Activated CD4-positive, alpha-beta T cell treated with anti-CD3 and anti-CD28 coated beads, Interleukin-2, amount 10 ng/mL, durations not matched to agents 24 days and 14 days (primary cell): ENCODE measurements at places on chromosomes 16 and 17.
A peak's percentile ranks its signal among the peaks of the same experiment; 100 is the strongest.

DNA sequence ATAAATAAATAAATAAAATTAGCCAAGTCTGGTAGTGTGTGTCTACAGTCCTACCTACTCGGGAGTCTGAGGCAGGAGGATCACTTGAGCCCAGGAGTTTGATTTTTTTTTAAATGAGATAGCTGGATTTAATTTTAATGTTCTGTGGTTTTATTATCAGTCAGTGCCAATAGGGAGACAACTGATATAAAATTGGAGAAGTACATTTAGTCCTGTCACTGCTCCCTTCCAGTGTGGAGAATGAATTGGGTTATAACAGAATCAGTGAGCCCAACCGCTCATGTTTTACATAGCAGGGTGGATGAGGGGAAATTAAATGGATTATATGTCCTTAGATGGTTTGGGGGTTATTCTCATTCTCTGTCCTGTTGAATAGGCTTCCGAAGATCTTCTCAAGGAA is 6.2 kb downstream of the NME1 start:
- DNase-seq = no peak

- DNase-seq = no peak
Measured at GRCh38 chr17:60396412-60396811, 4.5 kb upstream of the USP32 start.

GRCh38 chr16:59342669-59343068 is 608.6 kb upstream of the GOT2 start:
- DNase-seq = no peak

- peak; percentile 77 for DNase-seq
Measured at GRCh38 chr17:8393470-8394231, 4.0 kb downstream of the RNF222 start.

DNA sequence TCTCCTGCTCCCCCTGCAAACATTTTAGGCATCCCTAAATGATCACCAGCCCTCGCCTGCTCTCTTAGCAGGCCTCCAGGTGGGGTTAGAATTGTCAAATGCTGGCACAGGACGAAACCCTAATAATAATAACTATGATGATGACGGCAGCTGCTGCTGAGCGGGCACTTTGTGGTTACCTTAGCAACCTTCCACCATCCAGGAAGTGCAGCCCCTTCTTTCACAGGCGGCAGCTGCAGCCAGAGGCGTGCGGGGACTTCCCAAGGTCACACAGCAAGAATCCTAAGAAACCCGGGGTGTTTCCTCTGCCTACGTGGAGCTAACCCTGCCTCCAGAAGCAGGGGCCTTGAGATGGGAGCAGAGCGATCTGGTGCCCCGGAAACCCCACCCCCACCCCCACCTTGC is 22.4 kb upstream of the EIF1 start:
- DNase-seq = peak; percentile 90

DNA sequence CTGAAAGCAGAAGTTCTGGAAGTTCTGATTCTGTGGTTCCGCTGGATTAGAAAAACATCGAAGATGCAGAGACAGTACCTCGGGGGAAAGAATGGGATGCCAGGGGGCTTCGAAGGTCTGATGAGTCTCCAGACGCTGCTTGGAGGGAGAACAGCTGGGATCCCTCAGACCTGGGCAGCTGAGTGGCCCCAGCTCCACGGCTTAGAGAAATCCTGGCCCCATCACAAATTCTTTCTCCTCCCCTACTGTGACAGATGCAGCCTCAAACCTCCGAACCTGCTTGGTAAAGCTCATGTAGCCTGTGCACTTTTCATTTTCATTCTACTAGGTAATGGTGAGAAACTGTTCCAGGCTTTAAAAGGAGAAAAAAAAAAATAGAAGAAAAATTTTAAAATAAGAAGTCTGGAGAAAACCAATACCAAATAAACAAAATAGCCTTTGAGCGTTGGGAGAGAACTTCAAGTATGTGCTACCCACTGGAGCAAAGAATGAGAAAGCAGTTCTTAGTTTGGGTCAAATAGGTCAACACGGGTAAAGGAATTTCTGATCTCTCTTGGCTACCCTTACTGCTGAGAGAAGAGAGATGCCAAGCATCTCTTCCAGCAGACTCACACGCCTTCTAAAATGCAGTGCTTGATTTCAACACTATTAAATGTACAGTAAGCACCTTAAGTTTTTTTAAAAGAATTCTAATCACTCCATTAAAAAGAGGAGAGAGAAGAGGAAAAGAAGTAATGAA is 19.9 kb downstream of the MAF start:
- no peak for DNase-seq

- peak; percentile 70 for DNase-seq
Measured at GRCh38 chr17:83198366-83199341, 119.2 kb downstream of the METRNL start.

- DNase-seq = no peak
Measured at GRCh38 chr16:60299241-60299776, 1565.2 kb upstream of the GOT2 start.

GRCh38 chr16:47626246-47626645 is 165.1 kb downstream of the PHKB start:
- no peak for DNase-seq

- no peak for DNase-seq
Measured at GRCh38 chr17:79504181-79504605, 106.7 kb downstream of the RBFOX3 start.

DNA sequence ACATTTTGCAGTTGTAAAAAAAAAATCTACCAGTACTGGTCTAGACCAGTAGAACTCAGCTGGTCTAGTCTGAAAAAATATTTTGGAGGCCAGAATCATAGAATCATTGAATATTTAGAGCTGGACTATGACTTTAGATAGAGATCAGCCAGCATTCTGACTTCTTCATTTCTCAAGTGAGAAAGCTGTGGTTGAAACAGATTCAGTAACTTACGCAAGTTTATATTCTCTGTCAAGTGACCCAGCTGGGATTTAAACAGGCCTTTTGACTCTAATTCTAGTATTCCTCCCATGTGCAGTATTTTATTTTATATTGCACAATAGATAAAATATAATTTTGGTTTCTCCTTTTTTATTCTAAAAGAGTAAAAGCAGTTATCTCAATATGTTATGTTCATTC is 4.9 kb downstream of the TNRC6A start:
- no peak for DNase-seq

DNA sequence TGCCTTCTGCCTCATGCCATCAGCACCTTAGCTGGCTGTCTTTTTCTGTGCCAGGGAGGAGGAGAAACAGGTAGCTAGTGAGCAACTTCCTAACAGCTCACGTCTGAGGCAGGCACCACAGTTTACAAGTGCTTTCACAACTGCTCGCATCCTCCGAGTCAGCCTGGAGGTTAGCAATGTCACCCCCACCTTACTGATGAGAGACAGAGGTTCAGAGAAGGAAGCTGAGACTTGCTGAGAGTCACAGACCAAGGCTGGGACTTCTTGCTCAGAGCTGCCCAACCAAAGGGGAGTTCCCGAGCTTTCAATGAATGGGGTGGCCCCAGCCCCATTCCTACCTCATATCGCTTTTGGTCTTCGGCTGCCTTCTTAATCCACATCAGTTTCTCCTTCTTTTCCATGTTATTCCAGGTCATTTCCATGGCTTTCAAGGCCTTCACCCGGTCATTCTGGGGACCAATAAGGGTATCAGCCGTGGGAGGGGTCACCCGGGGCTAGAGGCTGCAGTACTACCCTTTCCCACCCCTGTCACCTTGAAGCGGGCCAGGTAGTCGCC is 9.6 kb downstream of the UBTF start:
- DNase-seq = peak; percentile 75

DNA sequence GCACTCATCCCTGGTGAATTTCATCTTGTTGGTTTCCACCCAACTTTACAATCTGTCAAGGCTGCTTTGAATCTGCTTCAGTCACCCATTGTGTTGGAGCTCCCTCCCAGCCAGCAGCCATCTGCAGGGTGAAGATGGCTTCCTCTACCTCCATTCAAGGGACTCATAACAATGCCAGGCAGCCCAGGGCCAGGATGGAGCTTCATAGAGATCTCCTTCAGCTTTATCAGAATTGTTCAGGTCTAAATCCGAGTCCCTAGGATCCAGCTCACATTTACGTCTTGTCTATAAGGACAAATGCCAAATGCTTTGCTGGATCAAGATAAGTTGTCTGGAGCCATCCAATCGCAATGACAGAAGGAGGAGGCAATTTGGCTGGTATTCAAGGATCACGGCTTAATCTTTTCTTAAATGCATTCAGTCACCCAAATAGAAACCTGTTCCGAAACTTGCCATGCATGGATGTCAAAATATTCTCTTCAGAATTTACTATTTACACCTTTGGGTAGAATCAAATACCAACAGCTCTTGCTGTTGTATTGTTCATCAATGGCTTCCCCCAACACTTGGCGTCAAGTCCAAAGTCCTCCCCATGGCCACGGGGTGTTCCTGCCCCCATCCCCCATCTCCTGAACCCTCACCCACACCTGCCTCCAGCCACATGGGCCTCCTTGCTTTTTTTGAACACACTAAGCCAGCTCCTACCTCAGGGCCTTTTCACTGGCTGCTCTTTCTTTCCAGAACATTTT is 3.8 kb upstream of the FAM171A2 start:
- no peak for DNase-seq

DNA sequence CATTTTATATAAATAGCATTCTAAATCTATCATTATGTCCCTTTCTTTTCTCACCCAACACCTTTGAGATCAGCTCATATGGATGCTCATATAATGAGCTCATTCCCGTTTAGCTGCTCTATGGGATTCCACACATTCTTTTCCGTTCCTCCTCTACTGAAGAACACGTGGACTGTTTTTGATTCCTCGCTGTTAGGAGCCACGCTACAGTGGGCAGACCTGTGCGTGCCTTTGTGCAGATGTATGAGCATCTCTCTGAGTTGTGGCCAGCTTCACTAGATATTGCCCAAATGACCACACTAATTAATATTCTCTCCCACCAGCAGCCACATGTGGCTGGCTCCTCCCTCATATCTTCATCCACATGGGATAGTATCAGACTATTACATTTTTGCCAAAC is 6.0 kb upstream of the TNFRSF13B start:
- no peak for DNase-seq

- DNase-seq = no peak
Measured at GRCh38 chr16:15608398-15609285, 34.3 kb downstream of the MARF1 start.

GRCh38 chr17:41970901-41971331 is 4.3 kb downstream of the CNP start:
- DNase-seq = no peak

DNA sequence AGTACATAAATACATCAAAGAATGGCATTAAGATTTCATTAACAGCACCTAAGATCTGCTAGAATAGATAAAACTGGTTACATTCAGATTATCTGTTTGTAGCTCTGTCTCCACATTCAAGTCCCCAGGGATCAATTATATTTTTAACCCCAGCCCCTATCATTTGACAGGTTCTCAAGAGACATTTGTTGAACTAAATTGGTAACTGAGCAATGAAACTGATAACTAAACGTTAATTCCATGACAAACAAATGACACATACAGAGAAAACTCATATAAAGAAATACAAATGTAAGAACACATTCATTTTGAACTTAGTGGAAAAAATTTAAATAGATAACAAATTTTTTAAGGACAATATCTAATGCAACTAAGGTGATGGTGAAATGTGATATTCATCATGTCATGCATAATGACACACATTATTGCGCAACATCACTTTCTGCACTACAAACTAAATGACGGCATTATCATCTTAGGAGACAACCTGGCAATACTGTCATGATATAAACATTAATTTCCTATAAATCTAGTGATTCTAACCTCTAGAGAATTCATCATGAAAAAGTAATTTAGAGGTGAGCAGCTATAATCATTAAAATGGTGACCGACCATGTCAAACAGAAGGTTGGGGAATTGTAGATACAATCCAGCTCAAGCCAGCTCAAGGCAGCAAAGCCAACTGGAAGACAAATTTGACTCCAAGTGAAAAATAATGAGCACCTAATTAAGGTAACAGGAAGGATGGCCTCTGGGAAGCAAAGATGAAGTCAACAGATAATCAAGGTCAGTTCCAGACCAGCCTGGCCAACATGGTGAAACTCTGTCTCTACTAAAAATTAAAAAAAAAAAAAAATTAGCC is 9.5 kb downstream of the ARHGAP17 start:
- no peak for DNase-seq

GRCh38 chr16:68217506-68217905 is 18.4 kb downstream of the ESRP2 start:
- DNase-seq = no peak

DNA sequence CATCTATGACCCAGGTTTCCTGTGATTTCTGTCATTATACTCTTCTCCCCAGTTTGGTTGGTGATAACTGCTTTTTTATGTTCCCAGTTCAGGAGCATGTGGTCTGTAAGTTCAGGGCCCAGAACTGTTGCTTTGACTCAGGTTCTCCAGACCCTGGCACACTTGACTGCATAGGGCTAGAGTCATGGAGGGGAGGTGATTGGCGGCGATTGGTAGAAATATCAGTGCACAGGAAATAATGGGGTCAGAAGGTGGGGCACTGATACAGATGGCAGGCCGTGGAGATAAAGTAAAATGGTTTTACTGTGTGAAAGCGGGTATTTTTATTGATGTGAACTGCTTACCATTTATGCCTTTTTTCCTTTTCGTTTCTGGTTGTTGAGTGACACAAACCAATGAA is 28.7 kb downstream of the TAC4 start:
- DNase-seq = no peak

DNA sequence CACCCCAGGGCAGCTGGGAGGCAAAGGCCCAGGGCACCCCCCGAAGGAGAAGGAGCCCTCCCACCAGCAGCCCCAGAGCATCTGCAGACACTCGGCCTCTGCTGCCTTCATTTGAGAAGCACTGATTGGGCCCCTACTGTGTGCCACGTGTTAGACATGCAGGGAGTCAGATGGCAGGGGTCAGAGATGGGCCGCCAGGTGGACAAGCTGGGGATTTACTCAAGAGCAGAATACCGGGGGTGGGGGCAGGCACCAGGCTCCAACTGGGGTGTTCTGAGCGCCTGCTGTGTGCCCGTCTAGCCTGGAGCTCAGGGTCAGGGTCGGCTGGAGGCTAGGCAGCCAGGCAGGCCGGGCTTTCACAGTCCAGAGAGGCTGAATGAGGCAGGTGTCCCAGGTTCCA is 18.7 kb downstream of the TPSG1 start:
- DNase-seq = no peak

DNA sequence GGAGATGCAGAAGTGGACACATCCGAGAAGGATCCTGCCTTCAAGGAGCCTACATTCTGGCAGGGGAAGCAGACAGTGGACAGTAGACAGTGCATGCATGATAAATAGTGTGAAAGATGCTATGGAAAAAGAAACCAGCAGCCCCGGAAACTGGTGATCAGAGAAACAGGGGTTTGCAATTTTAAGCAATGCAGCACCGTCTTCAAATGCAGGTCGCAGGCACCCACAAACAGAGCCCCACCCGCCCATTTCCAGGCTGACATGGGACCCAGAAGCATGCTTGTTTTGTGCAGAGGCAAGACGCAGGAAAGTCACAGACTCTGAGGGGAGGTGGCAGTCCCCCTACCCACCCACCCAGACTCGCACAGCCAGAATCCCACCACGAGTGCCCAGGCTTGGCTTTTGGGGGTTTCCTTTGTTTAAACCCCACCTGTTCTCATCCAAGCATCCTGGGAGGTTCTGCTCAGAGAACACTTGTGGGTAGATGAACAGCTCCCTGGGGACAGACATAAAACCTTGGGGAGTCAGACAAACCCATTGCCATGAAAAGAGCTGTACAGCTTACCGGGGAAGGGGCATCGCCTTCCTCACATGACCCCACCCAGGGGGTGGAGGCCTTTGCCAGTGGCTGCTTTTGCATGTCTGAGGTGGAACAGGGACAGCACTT is 114.3 kb downstream of the MGAT5B start:
- peak; percentile 83 for DNase-seq
